ENCODE measurements at places on chromosomes 1 and 21.

DNA sequence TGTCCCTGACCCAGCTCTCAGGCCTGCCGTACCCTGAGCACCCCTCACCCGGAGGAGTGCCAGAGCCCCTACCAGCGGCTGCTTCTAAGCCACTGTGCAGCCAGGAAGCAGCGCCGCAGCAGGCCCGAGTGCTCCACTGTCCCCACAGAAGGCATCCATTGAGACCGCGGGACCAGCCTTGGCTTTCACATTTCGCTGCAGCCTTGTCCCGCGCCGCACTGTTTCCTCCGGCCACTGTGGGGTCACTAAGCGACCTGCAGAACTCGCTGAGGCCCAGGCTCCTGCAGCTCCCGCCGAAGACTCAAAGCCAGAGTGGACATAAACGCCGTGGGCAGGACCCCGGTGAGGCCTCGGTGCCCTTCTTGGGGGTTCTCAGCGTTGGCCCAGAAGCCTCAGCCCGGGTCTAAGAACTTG lies 3.0 kb downstream of the ALX3 start:
- no peak for DNase-seq

- no peak for DNase-seq
These were observed 45.4 kb upstream of the USP1 start for GRCh38 chr1:62391369-62391971.

DNA sequence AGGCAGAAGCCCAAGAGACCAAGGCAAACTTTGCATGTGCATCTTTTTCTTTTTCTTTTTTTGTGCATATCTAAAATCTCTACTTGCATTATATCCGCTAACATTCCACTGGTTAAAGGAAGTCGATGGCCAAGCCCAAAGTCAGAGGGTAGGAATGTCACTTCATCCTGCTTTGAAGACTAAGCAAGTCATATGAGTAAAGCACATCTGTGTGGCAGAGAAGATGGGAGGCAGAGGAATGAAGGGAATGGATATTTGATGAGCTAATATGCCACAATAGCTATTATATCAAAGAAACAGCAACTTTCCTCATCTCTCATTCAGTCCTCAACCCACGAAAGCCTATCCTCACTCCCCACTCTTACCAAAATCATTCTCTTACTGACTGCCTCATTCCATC lies 59.3 kb downstream of the RNF220 start:
- no peak for DNase-seq

- no peak for DNase-seq
These were observed 36.5 kb downstream of the SERBP1 start for GRCh38 chr1:67393737-67394136.

DNA sequence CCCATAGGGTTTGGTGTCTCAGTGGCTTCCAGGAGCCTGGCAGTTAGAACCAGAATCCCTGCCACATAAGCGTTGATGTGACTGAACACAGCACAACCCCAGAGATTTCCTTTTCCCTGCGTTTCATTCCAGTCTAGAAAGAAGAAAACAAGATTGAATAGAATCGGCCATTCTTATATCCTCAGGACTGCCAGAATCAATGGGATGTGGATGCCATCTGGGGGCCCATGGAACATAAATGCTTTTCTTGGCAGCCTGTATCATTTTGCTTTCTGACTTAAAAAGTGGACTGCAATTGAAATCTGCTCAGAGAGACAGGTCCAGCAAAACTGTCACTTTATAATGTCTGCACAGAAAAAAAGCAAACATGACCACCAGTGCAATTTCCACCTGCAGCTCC lies 80.3 kb downstream of the DISC1 start:
- DNase-seq, result no peak

- peak; percentile 81 for DNase-seq
These were observed 6.3 kb downstream of the CELF3 start for GRCh38 chr1:151710187-151710840.

DNA sequence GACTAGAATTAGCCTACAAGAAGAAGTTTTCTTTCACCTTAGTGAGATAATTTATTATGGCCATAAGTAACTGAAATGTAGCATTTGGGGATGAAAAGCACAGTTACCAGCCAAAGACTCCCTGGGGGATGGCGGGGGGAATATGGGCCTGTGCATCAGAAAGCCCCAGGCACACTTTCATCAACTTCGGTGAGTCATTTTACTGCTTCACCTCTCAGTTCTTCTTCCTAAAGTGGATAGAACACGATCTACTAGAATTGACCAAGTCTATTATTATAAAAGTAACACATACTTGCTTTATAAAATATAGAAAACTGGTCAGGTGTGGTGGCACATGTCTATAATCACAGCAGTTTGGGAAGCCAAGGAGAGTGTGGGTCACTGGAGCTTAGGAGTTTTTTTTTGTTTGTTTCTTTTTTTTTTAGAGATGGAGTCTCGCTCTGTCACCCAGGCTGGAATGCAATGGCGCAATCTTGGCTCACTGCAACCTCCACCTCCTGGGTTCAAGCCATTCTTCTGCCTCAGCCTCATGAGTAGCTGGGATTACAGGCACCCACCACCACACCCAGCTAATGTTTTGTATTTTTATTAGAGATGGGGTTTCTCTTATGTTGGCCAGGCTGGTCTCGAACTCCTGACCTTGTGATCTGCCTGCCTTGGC lies 141.8 kb downstream of the ZZZ3 start:
- no peak for DNase-seq

- no peak for DNase-seq
These were observed 304.7 kb upstream of the USP25 start for GRCh38 chr21:15425049-15425448.

GRCh38 chr21:44499631-44500030 lies 40.4 kb downstream of the KRTAP10-1 start:
- no peak for DNase-seq

DNA sequence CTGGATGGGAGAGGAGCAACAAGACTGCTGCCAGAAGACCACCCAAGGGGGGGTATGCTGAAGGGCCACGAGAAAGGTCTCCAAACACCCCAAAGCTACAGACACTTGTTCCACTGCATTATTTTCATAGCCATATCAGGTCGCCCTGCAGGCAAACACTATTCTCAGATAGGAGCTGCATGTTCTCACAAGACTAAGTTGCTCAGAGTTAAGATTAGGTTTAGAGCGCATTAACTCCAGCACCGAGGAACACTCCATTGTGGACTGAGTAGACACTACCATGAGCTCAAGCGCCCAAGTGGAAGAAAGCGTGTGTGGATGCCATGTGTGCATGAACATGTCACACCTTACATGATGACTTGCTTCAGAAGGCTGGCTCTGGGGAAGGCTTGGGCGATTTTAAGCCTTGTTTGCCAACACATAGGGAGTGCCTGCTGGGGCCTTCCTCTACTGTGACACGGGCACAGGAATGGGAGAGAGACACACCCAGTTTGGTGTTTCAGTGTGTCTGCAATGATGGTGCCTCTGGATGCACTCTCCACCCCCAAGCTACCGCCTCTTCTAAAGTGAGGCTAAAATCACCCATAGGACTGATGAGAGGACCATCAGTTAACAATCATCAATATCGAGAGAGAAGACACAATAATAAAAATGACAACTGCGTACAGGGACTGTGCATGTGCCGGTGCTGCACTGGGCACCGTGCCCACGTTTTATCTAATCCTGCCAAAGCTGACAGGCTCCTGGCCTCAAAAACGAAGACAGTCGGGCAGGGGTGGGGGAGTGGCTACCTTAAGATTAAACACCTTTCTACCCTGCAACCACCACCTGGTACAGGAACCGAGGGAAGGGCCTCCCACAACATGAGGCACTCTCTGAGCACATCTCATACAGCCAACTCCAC lies 34.9 kb downstream of the SSBP3 start:
- DNase-seq, result no peak

DNA sequence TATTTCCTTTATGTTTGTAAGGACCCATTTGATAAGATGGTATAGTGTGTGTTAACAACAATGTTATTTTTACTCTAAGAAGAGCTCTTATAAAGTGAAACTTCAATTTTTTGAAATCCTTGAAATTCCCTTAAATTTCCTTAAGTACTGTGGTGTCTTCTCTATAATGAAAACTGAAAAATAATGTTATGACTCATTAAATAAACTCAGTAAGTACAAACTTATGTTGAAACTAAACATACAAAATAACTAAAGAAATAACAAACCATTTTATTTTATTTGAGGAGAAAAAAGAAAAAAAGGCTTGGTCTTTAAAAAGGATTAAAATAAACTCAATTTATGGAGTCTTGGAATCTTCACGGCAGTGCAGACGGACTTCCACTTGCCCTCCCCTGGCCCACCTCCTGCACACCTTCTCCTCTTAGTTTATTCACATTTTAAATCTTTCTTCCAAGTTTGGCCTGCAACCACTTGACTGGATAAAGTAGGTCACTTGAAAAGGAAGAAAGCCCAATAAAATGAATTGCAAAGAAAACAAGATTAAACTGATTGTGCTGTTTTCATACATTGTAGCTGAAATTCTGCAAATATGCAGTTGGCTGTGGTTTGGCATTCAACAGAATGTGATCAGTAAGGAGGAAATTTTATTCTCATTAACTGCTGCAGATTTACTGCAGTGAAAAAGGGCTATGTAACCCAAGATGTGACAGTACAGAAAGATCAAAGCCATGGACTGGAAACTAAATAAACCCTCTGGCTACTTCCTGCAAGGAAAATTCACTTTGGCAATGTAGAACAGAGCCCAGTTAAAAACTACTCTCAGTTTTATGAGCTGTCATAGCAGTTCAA lies 48.5 kb upstream of the SCYL3 start:
- no peak for DNase-seq

DNA sequence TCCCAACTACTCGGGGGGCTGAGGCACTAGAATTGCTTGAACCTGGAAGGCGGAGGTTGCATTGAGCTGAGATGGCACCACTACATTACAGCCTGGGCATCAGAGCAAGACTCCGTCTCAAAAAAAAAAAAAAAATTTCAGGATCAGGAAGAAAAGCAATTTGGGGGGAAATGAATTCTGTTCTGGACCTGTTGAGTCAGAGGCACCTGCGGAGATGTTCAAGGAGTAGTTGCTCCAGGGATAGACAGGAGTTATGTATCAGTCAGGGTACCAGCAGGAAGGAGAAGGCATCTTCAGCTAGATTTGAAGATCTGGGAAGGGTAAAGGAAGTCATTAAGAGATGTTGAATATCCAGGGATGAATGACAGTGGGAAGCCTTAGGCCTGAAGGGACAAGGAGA lies 2.9 kb upstream of the RHBDL2 start:
- no peak for DNase-seq

GRCh38 chr1:110134050-110134595 lies 16.2 kb upstream of the SLC6A17 start:
- no peak for DNase-seq

GRCh38 chr1:62841587-62842169 lies 57.7 kb downstream of the ATG4C start:
- no peak for DNase-seq

DNA sequence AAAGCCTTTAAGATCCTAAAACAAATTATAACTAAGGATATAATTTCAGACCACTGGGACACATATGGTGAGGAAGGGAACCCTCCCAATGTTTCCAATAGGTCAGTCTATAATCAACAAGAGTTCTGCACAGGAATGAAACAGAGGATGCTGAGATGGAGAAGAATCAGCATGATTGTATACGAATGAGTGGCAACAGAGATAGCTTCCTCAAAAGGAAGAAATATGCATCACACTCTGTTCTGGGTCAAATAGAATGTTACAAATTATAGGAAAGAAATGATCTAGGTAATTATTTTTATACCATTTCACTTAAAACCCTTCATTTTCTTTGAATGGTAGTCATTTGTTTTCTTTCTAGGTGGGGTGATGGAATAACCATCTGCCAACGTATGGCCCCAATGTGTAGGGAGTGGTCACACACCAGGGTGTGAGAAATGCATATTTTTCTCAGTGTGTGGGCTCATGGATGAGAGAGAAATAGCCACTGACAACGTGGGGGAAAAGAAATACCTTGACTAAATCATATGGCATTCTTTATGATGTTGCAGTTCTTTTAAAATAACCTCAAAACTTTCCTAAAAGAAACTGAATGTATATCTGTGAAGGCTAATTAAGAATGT lies 104.6 kb upstream of the IVNS1ABP start:
- no peak for DNase-seq

GRCh38 chr1:61626816-61627215 lies 98.1 kb downstream of the TM2D1 start:
- no peak for DNase-seq

DNA sequence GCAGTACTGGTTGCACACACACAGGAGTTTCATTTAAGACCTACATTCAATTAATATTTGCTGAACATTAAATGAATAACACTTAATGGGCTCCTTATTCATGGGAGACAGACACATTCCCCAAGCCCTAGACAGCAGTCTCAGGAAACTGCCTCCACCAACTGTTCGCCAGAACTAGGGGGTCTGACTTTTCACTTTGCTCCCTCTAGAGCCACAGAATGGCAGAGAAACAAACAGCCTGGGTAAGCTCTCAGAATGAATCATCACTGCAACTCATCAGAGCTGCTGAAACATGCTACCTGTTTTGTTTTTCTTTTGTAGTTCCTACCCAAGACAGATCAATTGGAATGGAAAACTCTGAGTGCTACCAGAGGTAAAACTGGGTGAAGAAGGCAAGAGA lies 31.7 kb downstream of the ELK4 start:
- no peak for DNase-seq

- peak; percentile 28 for DNase-seq
These were observed 44.3 kb downstream of the CD34 start for GRCh38 chr1:207866471-207867135.

GRCh38 chr1:161091093-161091492 lies 1.7 kb upstream of the NECTIN4 start:
- DNase-seq, result no peak

GRCh38 chr1:9901148-9902059 lies 8.7 kb downstream of the CTNNBIP1 start:
- DNase-seq, result no peak

GRCh38 chr1:224211206-224211962 lies 28.3 kb downstream of the DEGS1 start:
- DNase-seq, result no peak

GRCh38 chr1:29124366-29125236 lies 898 bp upstream of the TMEM200B start:
- DNase-seq, result no peak

DNA sequence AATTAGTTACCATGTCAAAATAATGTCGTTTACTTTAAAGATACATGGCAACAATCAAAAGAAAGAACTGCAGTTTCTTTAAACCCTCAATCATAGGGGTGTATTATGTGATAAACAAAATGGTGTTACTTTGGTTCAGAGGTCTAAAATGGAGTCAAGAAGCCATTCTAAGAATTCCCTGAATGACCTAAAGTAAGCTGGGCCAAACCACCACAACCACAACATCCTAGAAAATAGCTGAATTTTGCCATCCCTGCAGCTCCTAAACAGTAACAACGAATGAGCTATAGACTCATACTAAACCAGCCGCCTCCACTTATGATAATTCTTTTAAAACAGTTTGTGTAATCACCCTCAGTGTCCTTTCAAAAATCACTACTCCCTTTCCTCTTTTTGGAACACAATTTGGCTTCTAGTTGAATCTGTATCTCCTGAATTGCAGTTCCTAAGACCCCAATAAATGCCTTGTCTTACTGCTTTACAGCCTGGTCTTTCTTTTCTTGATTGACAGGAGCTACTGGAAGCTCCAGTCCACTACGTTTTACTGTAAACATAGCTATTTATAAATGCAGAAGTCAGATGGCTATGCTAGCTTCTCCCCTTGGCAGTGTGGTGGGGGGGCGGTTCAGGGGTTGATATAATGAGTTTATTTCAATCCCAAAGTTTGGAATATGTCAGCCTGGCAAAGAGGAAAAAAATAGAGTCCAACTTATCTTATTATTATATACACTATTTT lies 84.3 kb downstream of the PLPPR4 start:
- DNase-seq, result no peak

Data from caudate nucleus (tissue), 63 donors.